Stomach (tissue), 19 donors: ENCODE measurements at places on chromosomes 6 and 20. TPM values are rescaled to one million over a fixed set of nuclear protein-coding genes. Genes with fewer than 3 reads are reported as not detected.

The SLC22A2 gene
- not detected for total RNA-seq

The EEF1A2 gene
- not detected for total RNA-seq

The HLA-DOB gene
- not detected for total RNA-seq

The FAM50B gene
- 2.0 TPM for total RNA-seq

GRCh38 chr6:40509086-40509485 lies 78.1 kb downstream of the LRFN2 start:
- H3K4me3 ChIP-seq, result no peak overlapping the region
- no peaks in the 10 kb centered on the region for H3K27me3 ChIP-seq
- H3K27ac ChIP-seq, result no peak overlapping the region
- DNase-seq, result no peak

GRCh38 chr6:158715330-158716311 lies 65.8 kb downstream of the SYTL3 start:
- peak overlapping the region; percentile 62 for H3K27ac ChIP-seq
- no peak for DNase-seq
- peaks cover 17% of the 10 kb centered on the region for H3K36me3 ChIP-seq
- H3K4me3 ChIP-seq, result no peak overlapping the region
- H3K4me1 ChIP-seq, result peaks cover 6% of the 10 kb centered on the region

DNA sequence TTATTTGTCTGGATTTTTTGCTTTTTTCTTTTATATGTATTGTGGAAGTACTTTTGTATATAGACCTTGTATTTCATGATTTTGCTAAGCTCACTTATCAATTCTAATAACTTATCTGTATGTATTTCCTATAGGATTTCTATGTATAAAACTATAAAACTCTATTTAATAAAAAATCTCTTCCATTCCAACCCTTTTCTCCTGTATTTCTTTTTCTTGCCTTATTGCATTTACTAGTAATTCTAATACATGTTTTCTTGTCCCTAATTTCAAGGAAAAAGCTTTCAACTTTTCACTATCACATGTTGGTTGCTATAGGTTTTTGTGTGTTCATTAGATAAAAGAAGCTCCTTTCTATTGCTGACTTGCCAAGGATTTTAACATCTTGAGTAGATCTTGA lies 125.3 kb downstream of the MBOAT1 start:
- no peaks in the 10 kb centered on the region for H3K4me1 ChIP-seq
- no peaks in the 10 kb centered on the region for H3K27me3 ChIP-seq
- H3K4me3 ChIP-seq, result no peak overlapping the region

DNA sequence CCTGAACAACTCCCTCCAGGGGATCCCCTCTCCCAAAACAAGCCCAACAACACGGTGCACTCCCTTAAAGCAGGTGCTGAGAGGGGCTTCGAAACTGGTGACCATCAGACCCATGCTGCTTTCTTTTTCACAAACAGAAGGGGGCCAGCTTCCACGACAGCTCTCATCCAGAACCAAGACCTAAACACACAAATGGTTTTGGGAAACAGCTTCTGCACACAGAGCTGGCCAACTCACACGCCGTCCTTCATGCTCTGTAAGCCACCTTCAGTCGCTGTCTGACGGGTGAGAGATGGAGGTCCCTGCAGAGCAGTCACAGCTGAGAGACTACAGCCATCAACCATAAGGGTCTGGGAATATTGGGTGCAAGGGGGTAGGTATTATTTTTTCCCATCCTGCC lies 76.3 kb downstream of the ZMYND8 start:
- H3K27ac ChIP-seq, result no peak overlapping the region
- peaks cover 99% of the 10 kb centered on the region for H3K36me3 ChIP-seq
- H3K4me3 ChIP-seq, result no peak overlapping the region
- peaks cover 40% of the 10 kb centered on the region for H3K4me1 ChIP-seq

DNA sequence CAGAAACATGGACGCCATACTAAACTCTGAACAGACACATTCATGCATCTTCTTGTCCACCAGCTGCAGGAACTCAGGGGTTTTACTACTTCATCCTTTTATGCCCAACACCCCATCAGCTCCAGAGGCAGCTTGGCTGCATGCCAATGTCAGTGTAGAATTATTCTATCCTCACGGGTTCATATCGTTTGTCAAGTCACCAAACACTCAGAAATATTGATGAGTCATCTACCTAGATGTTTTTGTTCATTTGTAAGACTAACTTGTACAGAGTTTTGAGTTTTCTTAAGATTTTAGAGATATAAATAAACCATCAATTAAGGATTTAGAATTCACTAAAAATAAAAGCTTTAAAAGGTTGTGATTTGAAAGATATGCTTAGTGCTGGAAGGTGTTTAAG lies 590.7 kb upstream of the FLRT3 start:
- H3K27me3 ChIP-seq, result no peaks in the 10 kb centered on the region
- no peaks in the 10 kb centered on the region for H3K4me1 ChIP-seq
- no peak for DNase-seq
- no peak overlapping the region for H3K27ac ChIP-seq
- H3K36me3 ChIP-seq, result no peaks in the 10 kb centered on the region

GRCh38 chr6:106490030-106490429 lies 129.5 kb downstream of the CRYBG1 start:
- H3K36me3 ChIP-seq, result no peaks in the 10 kb centered on the region
- H3K27me3 ChIP-seq, result no peaks in the 10 kb centered on the region
- DNase-seq, result no peak
- H3K4me3 ChIP-seq, result no peak overlapping the region
- no peaks in the 10 kb centered on the region for H3K4me1 ChIP-seq

DNA sequence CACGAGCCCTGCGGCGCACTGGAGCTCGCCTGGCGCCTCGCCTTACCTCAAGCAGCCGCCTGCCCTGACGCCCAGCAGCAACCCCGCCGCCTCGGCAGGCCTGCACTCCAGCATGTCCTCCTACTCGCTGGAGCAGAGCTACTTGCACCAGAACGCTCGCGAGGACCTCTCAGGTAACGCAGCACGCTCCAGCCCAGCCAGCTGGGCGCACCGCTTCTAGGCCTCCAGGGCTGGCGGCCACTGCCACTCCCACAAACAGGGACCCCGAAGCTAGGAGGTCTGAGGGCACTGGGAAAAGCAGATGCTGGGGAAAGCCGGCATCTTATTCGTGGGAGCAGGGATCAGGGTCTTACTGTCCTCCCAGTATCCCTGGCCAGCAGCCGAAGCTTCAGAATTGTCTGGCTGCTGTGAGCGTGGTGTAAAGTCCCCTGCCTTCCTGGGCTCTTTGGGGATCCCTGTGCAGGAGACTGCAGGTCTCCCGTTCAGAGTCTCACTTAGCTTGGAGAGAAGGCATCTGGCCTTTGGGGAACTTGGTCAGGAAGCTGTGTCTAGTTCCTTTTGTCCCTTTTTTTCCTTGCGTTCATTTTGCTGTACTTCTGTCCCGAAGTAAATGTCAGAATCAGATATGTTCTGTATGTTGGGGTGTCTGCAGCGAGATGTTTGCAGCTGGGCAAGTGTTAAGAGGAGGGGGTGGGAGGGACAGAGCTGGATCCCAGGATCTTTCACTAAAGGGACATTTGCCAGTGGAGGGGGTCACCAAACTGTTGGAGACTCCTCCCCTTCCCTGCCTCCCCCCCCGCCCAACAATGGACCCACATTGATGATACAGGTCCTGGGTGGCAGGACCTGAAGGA lies 1.8 kb downstream of the FOXF2 start:
- peaks cover 91% of the 10 kb centered on the region for H3K27me3 ChIP-seq
- peak overlapping the region; percentile 90 for H3K27ac ChIP-seq
- peaks cover 39% of the 10 kb centered on the region for H3K4me1 ChIP-seq
- H3K4me3 ChIP-seq, result peak overlapping the region; percentile 56
- no peak for DNase-seq

DNA sequence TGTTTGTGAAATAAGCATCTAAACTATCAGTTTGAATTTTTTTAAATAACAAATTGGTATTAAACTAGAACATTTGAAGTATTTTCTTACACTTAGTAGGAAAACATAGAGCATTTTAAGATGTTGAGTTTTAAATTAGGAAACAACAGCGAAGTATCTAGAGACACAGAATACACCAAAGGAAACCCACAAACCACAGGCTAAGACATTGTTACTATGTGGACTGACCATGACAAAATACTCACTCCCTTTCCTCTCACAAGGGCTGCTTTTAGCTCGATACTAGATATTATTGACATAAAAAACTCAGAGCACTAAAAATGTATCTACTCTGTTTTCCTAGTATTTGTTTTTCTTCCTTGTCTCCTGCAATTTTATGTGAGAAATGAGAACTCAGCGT lies 266.0 kb upstream of the CITED2 start:
- no peak overlapping the region for H3K27ac ChIP-seq
- no peak overlapping the region for H3K4me3 ChIP-seq
- H3K36me3 ChIP-seq, result no peaks in the 10 kb centered on the region
- H3K4me1 ChIP-seq, result peaks cover 4% of the 10 kb centered on the region
- DNase-seq, result no peak
